Endothelial cell (in vitro differentiated cells): ENCODE measurements at places on chromosomes 16 and 17. TPM values are rescaled to one million over a fixed set of nuclear protein-coding genes. Genes with fewer than 3 reads are reported as not detected.

The C17orf107 gene
- total RNA-seq = 2.3 TPM

- H3K27me3 ChIP-seq = no peaks in the 10 kb centered on the region
- DNase-seq = no peak
- H3K4me3 ChIP-seq = no peak overlapping the region
- peaks cover 18% of the 10 kb centered on the region for H3K36me3 ChIP-seq
- H3K27ac ChIP-seq = no peak overlapping the region
- H3K4me1 ChIP-seq = no peaks in the 10 kb centered on the region
These were observed 22.8 kb downstream of the GJC1 start for GRCh38 chr17:44807093-44807816.

The KRTAP4-3 gene
- not detected for total RNA-seq

DNA sequence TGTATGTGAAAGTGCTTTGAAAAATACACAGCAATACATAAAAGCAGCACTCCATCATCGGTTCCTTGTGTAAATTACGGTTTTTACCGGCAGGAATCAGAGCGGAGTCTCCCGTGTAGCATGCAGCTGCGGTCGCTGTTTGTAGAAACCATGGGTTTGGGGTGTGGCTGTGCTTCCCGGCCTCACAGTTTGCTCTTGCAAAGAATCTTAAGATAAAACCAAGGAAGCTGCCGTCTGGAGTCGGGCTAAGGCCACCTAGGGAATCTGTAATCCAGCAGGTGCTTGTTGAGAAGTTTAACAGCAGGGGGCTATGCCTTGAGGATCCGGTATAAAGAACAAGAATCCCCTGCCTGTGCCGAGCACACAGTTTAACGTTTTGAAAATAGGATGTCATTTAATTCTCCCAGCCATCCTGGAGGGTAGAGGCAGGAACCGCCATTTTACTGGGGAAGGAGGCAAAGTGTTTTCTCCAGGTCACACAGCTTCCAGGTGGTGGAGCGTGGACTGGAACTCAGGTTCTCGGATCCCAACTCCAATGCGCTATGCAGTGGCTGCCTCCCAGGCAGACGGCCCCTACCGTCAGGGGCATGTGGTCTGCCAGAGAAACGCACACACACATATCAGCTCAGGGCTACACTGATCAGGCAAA lies 6.0 kb upstream of the TLCD3A start:
- H3K4me3 ChIP-seq = no peak overlapping the region
- peaks cover 3% of the 10 kb centered on the region for H3K4me1 ChIP-seq
- peaks cover 3% of the 10 kb centered on the region for H3K27me3 ChIP-seq
- no peaks in the 10 kb centered on the region for H3K36me3 ChIP-seq
- H3K27ac ChIP-seq = no peak overlapping the region

- H3K36me3 ChIP-seq = no peaks in the 10 kb centered on the region
- no peaks in the 10 kb centered on the region for H3K4me1 ChIP-seq
- DNase-seq = no peak
- H3K27me3 ChIP-seq = no peaks in the 10 kb centered on the region
These were observed 111.3 kb downstream of the SALL1 start for GRCh38 chr16:51039638-51040331.

The KRTAP2-1 gene
- not detected for total RNA-seq

GRCh38 chr17:66296289-66296725 lies 6.1 kb upstream of the PRKCA start:
- H3K36me3 ChIP-seq = no peaks in the 10 kb centered on the region
- H3K4me1 ChIP-seq = no peaks in the 10 kb centered on the region
- no peak for DNase-seq
- peaks cover 8% of the 10 kb centered on the region for H3K27me3 ChIP-seq
- H3K4me3 ChIP-seq = no peak overlapping the region

The GALR2 gene
- total RNA-seq = not detected

- peaks cover 21% of the 10 kb centered on the region for H3K4me1 ChIP-seq
- H3K4me3 ChIP-seq = peak overlapping the region; percentile 87
- H3K27me3 ChIP-seq = peaks cover 21% of the 10 kb centered on the region
These were observed 2.4 kb downstream of the JPH3 start for GRCh38 chr16:87604634-87605111.

The DNAI2 gene
- total RNA-seq = not detected

- peaks cover 3% of the 10 kb centered on the region for H3K27me3 ChIP-seq
- no peak for DNase-seq
- H3K36me3 ChIP-seq = no peaks in the 10 kb centered on the region
- no peaks in the 10 kb centered on the region for H3K4me1 ChIP-seq
These were observed 473.9 kb downstream of the CDH13 start for GRCh38 chr16:83100679-83101078.

- no peak for DNase-seq
- H3K4me3 ChIP-seq = no peak overlapping the region
- H3K4me1 ChIP-seq = no peaks in the 10 kb centered on the region
- H3K27ac ChIP-seq = no peak overlapping the region
- no peaks in the 10 kb centered on the region for H3K36me3 ChIP-seq
These were observed 162.7 kb upstream of the CDC42EP4 start for GRCh38 chr17:73474370-73474988.

GRCh38 chr17:40956401-40957254 lies 10.1 kb downstream of the KRT39 start:
- H3K27me3 ChIP-seq = no peaks in the 10 kb centered on the region
- no peak overlapping the region for H3K27ac ChIP-seq
- H3K4me3 ChIP-seq = no peak overlapping the region

- no peak overlapping the region for H3K4me3 ChIP-seq
- no peaks in the 10 kb centered on the region for H3K27me3 ChIP-seq
- H3K27ac ChIP-seq = no peak overlapping the region
- no peaks in the 10 kb centered on the region for H3K4me1 ChIP-seq
These were observed 227.9 kb downstream of the MAF start for GRCh38 chr16:79372503-79373184.

DNA sequence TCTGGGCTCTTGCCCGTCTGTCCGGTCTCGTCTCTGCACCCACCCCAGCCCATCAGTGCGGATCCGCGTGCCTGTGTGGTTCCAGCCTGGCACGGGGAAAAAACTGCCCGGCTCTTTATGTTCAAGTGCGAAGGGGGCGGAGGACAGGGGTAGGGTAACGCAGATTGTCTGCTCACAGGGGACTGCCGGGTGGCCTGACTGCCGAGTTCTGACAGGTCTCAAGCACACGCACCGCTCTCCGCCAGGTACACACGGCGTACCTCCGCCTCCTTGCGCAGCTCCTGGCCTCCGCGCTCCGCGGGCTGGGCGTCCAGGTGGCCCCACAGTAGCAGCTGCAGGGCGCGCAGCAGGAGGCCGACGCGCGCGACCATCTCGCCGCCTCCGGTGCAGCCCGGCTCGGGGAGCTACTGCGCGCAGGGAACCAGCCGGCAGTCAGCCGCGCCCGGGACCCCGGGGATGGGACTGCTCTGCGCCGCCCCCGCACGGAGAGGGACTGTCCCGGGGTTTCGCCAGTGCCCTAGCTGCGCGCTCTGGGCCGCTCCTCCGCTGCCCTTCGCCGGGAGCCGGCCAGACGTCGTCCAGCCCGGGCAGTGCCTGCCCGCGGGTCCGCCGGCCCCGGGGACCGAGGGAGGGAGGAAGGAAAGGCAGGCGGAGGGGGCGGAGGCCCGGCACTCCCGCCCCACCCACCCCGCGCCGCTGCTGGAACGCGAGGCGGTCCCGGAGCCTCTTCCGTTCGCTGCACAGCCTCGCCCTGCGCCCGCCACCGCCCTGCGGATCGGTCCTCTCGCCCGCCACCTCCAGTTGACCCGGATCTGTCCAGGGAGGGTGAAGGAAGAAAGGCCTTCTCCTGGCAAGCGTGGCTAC lies at the start of gene MMP28:
Gene MMP28 (minus strand): TSS at position 635 of the 864 bp plus-strand sequence. CDS start 264 bp downstream, at position 371.
- no peaks in the 10 kb centered on the region for H3K36me3 ChIP-seq
- no peak for DNase-seq
- H3K27me3 ChIP-seq = peaks cover 10% of the 10 kb centered on the region
- H3K4me1 ChIP-seq = peaks cover 23% of the 10 kb centered on the region
- no peak within 1 kb of the TSS for H3K27ac ChIP-seq
- peak within 1 kb of the TSS; percentile 84 for H3K4me3 ChIP-seq

DNA sequence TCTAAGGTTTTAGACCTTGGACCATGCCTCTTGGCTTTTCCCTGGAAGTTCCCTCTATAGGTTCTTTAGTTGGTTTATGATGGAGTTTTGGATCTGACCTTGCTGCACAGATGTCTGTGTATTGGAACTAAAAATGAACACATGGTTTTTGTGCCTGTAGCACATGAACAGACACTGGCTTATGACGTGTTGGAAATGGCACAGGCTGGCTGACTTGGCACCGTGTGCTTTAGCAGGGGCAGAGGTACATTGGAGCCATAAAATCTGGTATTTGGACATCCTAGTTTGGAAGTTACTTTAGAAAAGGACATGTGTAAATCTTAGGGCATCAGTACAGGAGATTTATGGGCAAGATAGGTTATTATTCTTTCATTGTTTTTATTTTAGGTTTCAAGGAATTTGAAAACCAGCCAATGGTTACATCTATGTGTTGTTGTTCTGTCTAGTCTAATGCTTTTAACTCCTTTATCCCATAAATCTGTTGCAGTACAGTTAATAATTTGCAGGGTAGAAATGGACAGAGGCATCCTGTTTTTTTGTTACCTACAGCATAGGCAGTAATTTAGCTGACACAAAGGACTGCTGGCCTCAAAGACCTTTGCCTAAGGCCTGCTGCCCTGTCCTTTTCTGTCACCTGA lies 6.0 kb downstream of the SOCS7 start:
- H3K4me3 ChIP-seq = no peak overlapping the region
- no peak overlapping the region for H3K27ac ChIP-seq
- H3K36me3 ChIP-seq = no peaks in the 10 kb centered on the region

DNA sequence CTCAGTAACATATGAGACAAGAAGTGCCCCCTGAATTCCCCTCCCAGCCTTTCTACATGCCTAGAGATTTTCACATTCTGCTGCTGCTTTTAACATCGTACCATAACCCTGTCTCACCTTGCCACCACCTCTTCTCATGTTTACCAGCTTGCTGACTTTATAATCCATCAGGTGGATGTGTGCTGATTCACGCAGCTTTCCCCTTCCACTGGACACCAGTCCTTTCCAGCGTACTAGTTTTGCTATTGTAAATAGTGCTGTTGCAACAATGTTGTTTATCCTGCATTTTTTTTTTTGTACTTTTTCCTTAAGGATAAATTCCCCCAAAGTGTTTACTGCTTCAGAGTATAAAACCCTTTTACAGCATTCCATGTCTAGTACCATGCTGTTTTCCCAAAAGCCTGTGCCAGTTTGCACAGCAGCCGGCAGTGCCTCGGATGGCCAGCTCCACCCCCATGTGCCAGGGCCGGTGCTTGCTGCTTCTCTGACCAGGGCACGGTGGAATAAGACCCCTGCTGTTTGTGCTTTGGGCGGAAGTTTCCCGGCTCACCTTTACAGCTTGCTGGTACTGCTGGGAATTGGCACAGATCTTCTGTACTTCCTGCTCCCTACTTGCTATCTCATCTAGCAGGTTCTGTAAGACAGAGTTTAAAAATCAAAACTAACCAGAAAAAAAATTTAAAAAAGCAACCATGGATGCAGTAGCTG lies 41.3 kb downstream of the UBN1 start:
- H3K4me3 ChIP-seq = no peak overlapping the region
- no peaks in the 10 kb centered on the region for H3K4me1 ChIP-seq
- H3K27ac ChIP-seq = no peak overlapping the region
